Suprapubic skin (tissue), 4 donors: ENCODE measurements at places on chromosomes 4 and X.

DNA sequence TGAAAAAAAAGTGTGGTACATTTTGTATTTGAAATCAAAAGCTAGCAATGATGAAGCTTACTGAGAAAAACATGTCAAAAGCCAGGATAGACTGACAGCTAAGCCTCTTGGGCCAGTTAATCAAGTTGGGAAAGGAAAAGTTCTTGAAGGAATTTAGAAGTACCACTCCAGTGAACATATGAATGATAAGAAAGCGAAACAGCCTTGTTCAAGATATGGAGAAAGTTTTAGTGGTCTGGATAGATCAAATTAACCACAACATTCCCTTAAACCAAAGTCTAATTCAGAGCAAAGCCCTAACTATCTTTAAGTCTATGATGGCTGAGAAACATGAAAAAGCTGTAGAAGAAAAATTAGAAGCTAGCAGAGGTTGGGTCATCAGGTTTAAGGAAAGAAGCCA, 268.3 kb downstream of the PDHA2 start:
- no peak for DNase-seq
- no peaks in the 10 kb centered on the region for H3K36me3 ChIP-seq
- no peaks in the 10 kb centered on the region for H3K27me3 ChIP-seq

DNA sequence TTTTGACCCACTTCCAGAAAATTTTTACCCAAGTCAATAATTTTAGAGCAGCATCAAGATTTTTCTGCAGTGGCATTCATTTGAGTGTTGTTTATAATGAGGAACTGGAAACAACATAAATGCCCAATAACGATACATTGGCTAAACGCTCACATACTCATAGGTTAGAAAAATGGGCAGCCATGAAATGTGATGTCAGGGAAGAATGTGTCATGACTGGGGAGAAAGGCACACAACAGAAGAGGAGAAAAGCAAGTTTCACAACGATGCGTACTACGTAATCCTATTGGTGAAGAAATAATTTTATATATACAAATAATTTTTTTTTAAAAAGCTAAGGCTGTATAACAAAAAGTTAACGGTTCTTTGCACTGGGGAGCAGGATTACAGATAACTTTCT, 33.6 kb upstream of the MAP3K15 start:
- no peaks in the 10 kb centered on the region for H3K4me1 ChIP-seq
- H3K4me3 ChIP-seq = no peak overlapping the region
- H3K27me3 ChIP-seq = no peaks in the 10 kb centered on the region
- no peaks in the 10 kb centered on the region for H3K36me3 ChIP-seq

DNA sequence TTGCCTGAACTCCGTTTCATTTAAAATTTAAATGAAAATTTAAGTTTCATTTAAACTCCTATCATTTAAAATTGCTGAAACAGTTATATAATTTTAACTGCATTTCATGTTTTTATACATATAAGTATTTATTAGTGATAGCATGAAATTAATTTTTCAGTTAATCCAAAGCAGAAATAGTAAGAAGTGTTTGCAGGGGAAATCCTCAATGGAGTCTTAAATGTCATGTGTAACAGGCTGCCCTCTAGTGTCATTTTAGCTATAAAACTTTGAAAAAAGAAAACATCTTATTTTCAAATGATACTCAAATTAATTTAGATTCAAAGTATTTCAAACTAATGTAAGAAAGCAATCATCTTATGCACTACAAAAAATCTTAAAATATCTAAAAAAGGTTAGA, 27.2 kb downstream of the TAPT1 start:
- H3K4me3 ChIP-seq = no peak overlapping the region
- DNase-seq = no peak
- H3K27me3 ChIP-seq = no peaks in the 10 kb centered on the region

DNA sequence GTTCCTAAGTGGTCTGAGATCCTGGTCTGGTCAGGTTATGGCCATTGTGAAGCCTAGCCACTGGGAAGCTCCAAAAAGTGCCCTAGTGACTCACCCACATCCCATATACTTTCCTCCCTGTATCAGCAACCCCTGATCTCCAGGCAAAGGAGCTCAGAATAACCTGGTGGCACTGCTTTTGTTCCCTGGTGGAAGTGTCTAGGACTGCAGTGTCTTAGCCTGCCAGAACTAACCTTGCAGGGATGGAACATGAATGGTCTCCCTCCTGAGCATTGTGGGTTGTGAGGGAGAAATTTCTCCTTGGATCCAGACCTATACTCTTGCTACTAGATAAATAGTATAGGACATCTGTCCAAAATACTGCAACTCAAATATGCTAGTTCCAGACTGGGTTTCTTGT, 27.9 kb upstream of the WDR1 start:
- DNase-seq = no peak
- no peak overlapping the region for H3K4me3 ChIP-seq
- no peak overlapping the region for H3K27ac ChIP-seq
- no peaks in the 10 kb centered on the region for H3K4me1 ChIP-seq

GRCh38 chr4:53012738-53013137, 150.6 kb downstream of the RASL11B start:
- no peak overlapping the region for H3K27ac ChIP-seq
- no peaks in the 10 kb centered on the region for H3K27me3 ChIP-seq
- H3K4me1 ChIP-seq = peaks cover 29% of the 10 kb centered on the region
- H3K36me3 ChIP-seq = no peaks in the 10 kb centered on the region

DNA sequence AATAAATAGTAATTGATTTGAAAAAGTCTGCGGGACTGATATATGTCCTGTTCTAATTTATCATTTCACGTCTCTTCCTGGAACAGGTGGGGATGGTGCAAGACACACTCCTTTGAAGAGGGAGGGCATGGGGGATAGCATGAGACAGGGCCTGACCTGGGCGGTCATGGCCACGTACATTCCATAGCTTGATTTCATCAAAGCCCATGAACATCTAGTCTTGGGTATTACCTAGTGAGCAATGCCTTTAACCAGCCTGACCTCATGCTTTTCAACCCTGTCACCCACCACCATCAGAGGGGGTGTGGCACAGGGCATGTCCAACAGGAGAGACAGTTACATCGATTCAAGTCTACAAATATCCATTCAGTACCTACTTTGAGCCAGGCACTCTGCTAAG, 52.3 kb upstream of the HOPX start:
- DNase-seq = no peak
- H3K27ac ChIP-seq = no peak overlapping the region
- no peak overlapping the region for H3K4me3 ChIP-seq
- no peaks in the 10 kb centered on the region for H3K36me3 ChIP-seq
- H3K27me3 ChIP-seq = no peaks in the 10 kb centered on the region

DNA sequence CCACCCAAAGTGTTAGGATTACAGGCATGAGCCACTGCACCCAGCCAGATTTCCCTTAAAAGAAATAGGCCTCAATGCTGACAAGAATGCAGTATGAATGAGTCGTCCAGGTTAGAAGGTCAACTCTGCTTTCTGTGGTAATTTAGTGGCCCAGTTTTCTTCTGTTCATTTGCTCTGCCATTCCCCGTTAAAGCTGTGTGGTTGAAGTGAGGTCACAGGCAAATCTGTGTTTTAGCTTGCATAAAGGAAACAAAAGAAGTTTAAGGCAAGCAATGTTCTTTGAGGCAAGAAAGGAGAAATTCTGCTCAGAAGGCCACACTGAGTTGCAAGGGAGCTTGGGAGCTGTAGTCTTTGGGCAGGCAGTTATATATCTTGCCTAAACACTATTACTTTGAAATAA, 176.8 kb downstream of the LARP7 start:
- no peak for DNase-seq
- no peaks in the 10 kb centered on the region for H3K27me3 ChIP-seq
- no peak overlapping the region for H3K27ac ChIP-seq
- H3K4me3 ChIP-seq = no peak overlapping the region

GRCh38 chr4:94339779-94340178, 2.9 kb downstream of the HPGDS start:
- peaks cover 2% of the 10 kb centered on the region for H3K4me1 ChIP-seq
- no peak overlapping the region for H3K4me3 ChIP-seq
- H3K27me3 ChIP-seq = no peaks in the 10 kb centered on the region
- no peaks in the 10 kb centered on the region for H3K36me3 ChIP-seq
- DNase-seq = no peak
- no peak overlapping the region for H3K27ac ChIP-seq

DNA sequence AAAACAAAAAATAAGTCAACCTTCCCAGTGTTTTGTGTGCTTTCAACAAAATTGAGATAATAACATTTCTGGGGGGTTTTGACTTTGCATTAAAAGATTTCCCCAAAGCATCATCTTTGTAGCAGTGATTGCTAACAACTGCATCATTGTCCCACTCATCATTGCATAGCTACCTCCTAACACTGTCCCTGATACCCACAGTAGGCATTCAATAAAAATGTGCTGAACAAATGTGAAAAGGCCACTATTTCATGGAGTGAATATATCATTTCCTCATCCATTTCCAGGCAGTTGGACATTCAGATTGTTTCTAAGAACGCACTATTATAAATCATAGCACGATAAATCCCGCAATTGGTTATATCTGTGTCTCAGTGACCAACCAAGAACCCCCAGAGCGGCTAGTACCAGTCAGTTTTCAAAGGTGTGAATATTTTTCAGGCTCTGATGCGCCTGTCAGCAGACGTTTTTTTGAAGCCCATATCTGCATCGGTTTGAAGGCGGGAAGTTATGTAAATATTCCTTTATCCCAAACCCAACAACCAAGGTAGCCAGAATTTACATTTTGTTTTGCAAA, 36.0 kb upstream of the CRMP1 start:
- no peaks in the 10 kb centered on the region for H3K36me3 ChIP-seq
- DNase-seq = no peak
- H3K4me1 ChIP-seq = no peaks in the 10 kb centered on the region
- peaks cover 52% of the 10 kb centered on the region for H3K27me3 ChIP-seq

DNA sequence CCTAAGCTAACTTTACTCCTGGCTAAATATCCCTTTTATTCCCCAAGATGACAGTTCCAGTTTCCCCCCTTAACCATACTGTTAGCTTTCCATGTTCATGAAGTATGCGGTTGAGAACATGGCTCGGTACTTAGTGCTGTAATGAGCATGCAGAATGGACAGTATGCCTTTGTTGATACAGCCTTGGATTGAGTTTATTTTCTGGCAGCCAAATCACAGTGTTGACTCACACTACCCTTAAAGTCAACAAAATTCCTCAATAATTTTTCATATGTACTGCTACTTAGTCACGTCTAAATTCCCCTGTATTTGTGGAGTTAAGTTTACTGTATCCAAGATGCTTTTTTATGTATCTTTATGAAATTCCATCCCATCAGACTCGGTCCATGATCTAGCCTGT, 1.4 kb upstream of the VEGFC start:
- H3K4me1 ChIP-seq = peaks cover 23% of the 10 kb centered on the region
- H3K36me3 ChIP-seq = no peaks in the 10 kb centered on the region
- H3K27me3 ChIP-seq = peaks cover 8% of the 10 kb centered on the region
- no peak for DNase-seq

- peaks cover 12% of the 10 kb centered on the region for H3K36me3 ChIP-seq
- H3K27me3 ChIP-seq = no peaks in the 10 kb centered on the region
- DNase-seq = no peak
These were observed 66.1 kb downstream of the CDS1 start for GRCh38 chr4:84648863-84649647.

GRCh38 chr4:170691168-170691567, 601.4 kb upstream of the AADAT start:
- no peak overlapping the region for H3K27ac ChIP-seq
- no peaks in the 10 kb centered on the region for H3K4me1 ChIP-seq
- H3K27me3 ChIP-seq = no peaks in the 10 kb centered on the region
- no peaks in the 10 kb centered on the region for H3K36me3 ChIP-seq
- DNase-seq = no peak

GRCh38 chr4:102825261-102826091, 1.9 kb downstream of the UBE2D3 start:
- no peaks in the 10 kb centered on the region for H3K27me3 ChIP-seq
- H3K36me3 ChIP-seq = no peaks in the 10 kb centered on the region
- peak overlapping the region; percentile 100 for H3K27ac ChIP-seq

DNA sequence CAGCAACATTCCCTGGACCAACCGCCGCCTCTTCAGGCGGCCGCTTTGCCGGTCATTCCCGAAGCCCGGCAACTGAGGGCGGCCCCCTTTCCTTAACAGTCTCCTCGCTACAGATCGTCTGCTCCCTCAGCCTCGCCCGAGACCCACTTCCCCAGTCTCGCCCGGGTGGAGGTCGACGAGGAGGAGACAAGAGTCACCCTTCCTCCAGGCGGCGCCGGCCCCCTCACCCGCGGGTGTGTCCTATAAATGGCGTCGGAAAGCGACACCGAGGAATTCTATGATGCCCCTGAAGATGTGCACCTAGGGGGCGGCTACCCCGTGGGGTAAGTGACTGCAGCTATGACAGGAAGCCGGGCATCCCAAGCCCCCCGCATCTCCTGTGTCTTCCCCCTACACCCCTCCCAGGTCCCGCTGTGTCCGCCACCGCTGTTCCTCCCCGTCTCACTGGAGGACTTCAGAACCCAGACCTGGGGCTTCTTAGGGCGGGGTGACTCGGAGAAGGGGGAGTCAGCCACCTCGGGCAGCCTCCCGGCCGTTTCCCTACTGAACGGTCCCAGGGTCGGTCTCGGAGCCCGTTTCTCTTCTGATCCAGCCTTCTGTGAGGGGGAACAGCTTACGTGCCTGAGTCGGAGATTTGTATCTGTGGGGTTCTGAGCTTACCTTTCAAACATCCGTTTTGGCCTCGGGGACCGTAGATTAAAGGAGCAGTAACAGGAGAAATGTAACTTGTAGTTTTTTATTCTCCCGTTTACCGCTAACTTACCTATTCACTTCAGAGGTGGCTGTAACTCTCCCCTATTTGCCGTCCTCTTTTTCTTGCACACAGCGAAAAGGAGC, 570 bp downstream of the WDR44 start:
- DNase-seq = peak; percentile 82
- H3K4me1 ChIP-seq = peaks cover 21% of the 10 kb centered on the region
- H3K36me3 ChIP-seq = no peaks in the 10 kb centered on the region
- H3K27me3 ChIP-seq = no peaks in the 10 kb centered on the region
- H3K27ac ChIP-seq = peak overlapping the region; percentile 92
- peak overlapping the region; percentile 69 for H3K4me3 ChIP-seq

DNA sequence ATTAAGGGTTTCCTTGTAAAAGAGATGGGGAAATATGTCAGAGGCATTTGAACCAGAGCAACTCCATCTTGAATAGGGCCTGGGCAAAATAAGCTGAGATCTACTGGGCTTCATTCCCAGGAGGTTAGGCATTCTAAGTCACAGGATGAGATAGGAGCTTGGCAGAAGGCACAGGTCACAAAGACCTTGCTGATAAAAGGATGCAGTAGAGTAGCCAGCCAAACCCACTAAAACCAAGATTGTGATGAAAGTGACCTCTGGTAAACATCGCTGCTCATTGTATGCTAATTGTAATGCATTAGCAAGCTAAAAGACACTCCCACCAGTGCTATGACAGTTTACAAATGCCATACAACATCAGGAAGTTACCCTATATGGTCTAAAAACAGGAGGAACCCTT, 1390.3 kb downstream of the RAPGEF2 start:
- H3K36me3 ChIP-seq = no peaks in the 10 kb centered on the region
- no peak for DNase-seq
- H3K27ac ChIP-seq = no peak overlapping the region
- H3K4me1 ChIP-seq = no peaks in the 10 kb centered on the region

DNA sequence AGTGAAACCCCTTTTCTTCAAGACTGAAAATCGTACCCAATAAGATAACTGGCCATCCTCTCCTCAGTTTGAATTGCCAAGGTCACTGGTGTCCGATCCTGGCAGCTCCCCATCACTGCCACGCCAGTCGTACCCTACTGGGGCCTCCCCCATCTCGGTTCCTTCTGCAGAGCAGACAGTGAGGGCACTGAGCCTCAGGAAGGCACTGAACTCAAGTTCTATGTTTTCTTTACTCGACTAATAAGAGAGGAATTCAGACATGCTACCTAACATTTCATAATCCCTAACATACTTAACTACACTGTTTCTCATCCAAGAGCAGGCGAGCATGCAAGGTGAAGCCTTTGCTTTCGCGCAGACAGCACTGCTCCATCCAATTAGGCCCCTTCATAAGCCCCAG, 23.4 kb downstream of the ZFYVE28 start:
- H3K27ac ChIP-seq = no peak overlapping the region
- H3K27me3 ChIP-seq = no peaks in the 10 kb centered on the region
- no peaks in the 10 kb centered on the region for H3K4me1 ChIP-seq
- H3K4me3 ChIP-seq = no peak overlapping the region
- no peak for DNase-seq
- H3K36me3 ChIP-seq = no peaks in the 10 kb centered on the region
